H1 (cell line): ENCODE measurements at places on chromosomes 4 and X. TPM values are rescaled to one million over a fixed set of nuclear protein-coding genes. Genes with fewer than 3 reads are reported as not detected.

- DNase-seq, result no peak
These were observed 26.7 kb upstream of the TBC1D19 start for GRCh38 chr4:26557164-26557563.

DNA sequence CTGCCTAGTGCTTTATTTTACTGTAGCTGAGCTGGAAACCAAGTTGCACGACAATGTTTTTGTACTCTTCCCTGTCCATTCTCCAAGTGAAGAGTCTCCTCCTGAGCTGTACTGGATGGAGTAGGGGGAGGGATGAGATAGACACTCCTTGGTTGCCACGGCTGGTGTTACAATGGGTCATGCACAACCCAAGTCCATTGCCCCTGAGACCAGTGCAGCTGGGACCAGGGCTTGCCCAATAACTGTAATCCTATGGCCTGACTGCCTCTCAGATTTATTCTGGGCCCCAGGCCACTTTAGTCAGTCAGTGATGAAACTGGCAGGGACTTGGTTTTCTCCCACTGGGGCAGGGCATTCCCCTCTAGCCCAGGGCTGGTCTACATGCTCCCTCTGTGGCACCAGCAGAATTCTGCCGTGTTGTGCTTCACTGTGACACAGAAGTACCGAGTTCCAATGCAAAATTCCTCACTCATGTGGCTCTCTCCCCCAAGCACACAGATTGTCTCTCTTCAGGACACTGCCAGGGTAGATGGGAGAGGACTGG lies 203.3 kb upstream of the PCDH18 start:
- DNase-seq, result no peak

- DNase-seq, result peak; percentile 61
These were observed 45.1 kb downstream of the CHM start for GRCh38 chrX:86002076-86002896.

UCHL1 gene
- total RNA-seq, result 780 and 781 TPM in 2 replicates

DNA sequence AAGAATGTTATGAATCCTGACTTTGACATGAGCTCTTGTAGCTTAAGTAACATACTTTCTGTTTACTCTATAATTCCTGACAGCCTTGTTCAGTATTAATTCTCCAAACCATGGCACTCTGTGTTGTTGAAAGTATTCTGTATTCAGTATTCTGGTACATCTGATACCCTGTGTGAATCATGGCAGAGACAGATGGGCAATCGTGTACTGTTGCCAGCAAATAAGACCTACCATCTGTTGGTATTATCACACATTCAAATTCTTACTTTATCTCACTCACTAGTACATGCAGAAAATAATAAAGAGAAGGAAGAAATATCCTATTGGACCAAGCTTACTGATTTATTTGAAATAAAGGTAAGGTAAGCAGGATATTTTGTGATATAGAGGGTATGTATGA lies 7.9 kb downstream of the MBTPS2 start:
- DNase-seq, result no peak

DNA sequence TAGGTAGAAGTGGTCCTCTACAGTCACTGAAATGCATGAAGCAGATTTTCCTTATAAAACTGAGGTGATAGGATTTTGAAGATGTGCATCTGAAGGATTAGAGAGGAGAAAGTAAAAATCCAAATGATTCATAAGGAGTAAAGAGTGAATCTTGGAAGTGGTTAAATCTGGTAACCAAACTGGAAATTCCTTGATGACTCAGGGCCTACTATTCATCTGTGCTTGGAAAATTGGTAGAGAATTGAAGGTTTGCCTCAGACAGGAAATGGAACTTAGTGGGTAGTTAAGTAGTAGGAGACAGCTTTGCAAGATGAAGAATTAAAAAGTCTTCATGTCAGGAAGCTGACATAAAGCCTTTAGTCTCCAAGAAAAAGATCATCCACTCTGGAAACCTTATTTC lies 368.9 kb upstream of the CTSO start:
- no peak for DNase-seq

ARL9 gene
- total RNA-seq, result 0.31 and 0.76 TPM in 2 replicates

ATP1B4 gene
- not detected in 2 replicates for total RNA-seq

DLG3 gene
- total RNA-seq, result 57.1 and 63.8 TPM in 2 replicates

CPLX1 gene
- total RNA-seq, result 0.56 and 0.67 TPM in 2 replicates

CSAG2 gene
- not detected in 2 replicates for total RNA-seq

KLKB1 gene
- 20.1 and 20.9 TPM in 2 replicates for total RNA-seq

- DNase-seq, result no peak
These were observed 53.8 kb downstream of the VSIG4 start for GRCh38 chrX:65985922-65986588.

DNA sequence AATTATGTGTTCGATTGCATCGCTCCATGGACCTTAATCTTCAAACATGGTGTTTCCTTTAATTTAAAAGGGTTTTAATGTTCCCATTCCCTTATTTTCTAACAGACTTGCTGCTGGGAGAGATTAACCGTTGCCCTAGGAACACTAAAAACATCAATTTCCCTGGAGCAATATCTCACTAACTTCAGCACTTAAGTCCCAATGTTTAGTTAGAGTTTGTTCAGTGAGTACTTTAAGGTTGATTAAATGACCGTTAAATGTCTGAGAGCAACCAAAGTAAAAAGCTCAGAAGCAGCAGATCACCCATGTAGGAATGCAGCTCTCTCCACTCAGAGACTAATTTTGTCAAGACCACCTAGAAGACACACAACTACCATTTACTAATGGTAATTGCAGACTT lies 111.2 kb upstream of the PDE5A start:
- no peak for DNase-seq

GRCh38 chrX:9538544-9539045 lies 73.7 kb downstream of the TBL1X start:
- no peak for DNase-seq

- no peak for DNase-seq
These were observed 294.4 kb downstream of the INPP4B start for GRCh38 chr4:142551517-142552305.

PHF8 gene
- 27.6 and 29.8 TPM in 2 replicates for total RNA-seq

DNA sequence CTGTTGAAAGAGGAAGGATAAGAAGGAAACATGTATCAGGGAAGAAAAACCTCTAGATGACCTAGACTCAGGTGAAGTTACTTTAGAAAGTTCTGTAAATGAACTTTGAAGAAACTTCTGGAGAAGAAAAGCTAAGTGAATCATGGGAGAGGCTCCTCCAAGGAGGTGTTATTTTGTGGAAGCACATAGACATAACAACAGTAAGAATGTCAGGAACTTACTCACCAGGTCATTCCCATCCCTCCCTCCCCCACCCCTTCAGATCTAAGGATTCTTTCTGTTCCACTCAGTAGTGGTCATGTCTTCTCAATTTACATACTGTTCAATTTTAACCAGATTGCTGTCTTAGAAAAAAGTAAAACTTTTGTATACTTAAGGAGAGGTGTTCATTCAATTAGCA lies 310.5 kb upstream of the DDX53 start:
- DNase-seq, result peak; percentile 9

NDST3 gene
- 0.60 and 0.71 TPM in 2 replicates for total RNA-seq

HMX1 gene
- 0.26 and 0.34 TPM in 2 replicates for total RNA-seq

DNA sequence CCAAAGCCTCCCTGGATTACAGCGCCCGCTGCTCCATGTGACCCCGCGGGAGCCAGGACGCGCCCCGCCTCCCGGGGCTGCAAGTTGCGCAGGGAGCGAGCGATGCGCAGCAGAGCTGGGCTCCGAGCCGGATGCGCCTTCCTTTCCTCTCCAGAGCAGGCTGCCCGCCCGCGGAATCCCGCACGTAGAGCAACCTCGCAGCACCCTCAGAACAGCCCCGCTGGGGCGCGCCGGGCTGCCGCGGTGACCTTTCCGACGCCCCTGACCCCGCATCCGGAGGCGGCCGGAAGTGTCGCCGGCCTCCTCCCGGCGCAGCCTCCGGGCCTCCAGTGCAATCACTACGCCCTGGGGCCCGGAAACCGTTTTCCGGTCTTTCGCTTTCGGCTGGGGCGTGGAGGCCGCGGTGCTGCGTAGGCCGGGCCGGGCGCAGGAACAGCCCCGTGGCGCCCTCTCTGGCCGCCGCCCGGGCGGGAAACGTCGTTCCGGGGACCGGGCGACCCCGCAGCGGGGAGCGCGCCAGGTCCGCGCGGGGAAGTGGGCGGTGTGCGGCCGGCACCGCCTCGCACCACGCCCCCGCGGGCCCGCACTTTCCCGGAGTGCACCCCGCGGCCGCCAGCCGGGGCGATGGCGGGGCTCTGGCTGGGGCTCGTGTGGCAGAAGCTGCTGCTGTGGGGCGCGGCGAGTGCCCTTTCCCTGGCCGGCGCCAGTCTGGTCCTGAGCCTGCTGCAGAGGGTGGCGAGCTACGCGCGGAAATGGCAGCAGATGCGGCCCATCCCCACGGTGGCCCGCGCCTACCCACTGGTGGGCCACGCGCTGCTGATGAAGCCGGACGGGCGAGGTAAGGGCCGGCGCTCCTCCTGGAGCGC lies at the start of gene CYP4V2:
CYP4V2 (plus strand) TSS at position 368 of the 866 bp plus-strand sequence; CDS start at position 625, 257 bp downstream.
- DNase-seq, result no peak

GRCh38 chrX:15525664-15526416 lies 25.2 kb downstream of the BMX start:
- DNase-seq, result no peak

WDR1 gene
- 315 and 339 TPM in 2 replicates for total RNA-seq

GRCh38 chr4:124631760-124632159 lies 80.8 kb downstream of the ANKRD50 start:
- DNase-seq, result no peak

HTRA3 gene
- total RNA-seq, result 2.9 and 3.2 TPM in 2 replicates

GRCh38 chr4:36358173-36358572 lies 76.8 kb downstream of the DTHD1 start:
- DNase-seq, result no peak

- no peak for DNase-seq
These were observed 181.3 kb upstream of the KLF3 start for GRCh38 chr4:38482696-38483095.

SORCS2 gene
- 0.75 and 1.8 TPM in 2 replicates for total RNA-seq

TGIF2LX gene
- not detected in 2 replicates for total RNA-seq

DNA sequence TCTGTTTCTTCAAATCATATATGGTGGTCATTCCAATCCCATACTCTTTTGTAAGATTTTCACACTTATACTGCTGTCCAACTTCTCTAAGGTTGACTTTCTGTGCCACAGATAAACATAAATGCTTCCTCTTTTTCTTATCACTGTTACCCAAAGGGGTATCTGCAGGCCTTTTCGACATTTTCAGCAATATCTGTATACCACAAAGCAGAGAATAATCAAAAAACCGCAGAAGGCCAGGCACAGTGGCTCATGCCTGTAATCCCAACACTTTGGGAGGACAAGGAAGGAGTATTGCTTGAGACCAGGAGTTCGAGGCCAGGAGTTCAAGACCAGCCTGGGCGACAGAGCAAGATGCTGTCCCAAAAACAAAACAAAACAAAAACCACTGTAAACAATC lies 3.1 kb upstream of the RFC1 start:
- DNase-seq, result no peak

DNA sequence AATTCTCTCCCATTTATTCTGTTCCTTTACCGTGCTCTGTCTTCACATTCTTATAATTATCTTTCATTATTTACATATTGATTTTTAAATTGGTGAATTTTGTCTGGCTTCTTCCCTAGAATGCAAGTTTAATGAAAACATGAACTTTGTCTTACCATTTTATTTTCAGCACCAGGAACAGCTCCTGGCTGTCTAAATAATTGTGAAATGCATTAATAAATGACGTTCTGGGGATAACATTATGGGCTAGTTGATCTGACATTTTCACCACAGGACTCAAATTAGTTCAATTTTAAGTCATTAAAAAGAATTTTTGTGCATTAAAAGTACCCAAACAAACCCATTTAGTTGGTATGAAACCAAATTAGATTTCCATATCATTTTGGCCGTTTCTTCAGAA lies 97.5 kb downstream of the KCTD8 start:
- DNase-seq, result no peak

GRCh38 chr4:59044286-59044900 lies 1934.2 kb upstream of the IGFBP7 start:
- DNase-seq, result no peak

DNA sequence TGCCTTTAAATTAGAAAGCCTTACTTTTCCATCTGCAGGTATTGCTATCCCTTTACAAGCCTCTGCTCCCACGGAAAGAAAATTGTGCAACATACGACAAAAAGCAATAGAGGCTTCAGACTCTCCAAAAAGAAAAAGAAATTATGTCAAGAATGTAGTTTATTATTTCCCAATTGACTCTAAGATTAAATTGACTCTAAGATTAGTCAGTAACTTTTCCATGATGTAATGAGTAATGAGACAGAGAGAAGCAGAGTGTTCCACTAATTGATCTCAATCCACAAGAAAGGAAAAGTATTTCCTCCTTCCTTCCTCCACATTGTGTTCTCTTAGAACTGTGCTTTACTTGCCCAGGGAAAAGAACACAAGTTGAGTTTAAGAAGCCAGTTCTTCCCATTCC lies 345.7 kb upstream of the HS3ST1 start:
- DNase-seq, result no peak

DNA sequence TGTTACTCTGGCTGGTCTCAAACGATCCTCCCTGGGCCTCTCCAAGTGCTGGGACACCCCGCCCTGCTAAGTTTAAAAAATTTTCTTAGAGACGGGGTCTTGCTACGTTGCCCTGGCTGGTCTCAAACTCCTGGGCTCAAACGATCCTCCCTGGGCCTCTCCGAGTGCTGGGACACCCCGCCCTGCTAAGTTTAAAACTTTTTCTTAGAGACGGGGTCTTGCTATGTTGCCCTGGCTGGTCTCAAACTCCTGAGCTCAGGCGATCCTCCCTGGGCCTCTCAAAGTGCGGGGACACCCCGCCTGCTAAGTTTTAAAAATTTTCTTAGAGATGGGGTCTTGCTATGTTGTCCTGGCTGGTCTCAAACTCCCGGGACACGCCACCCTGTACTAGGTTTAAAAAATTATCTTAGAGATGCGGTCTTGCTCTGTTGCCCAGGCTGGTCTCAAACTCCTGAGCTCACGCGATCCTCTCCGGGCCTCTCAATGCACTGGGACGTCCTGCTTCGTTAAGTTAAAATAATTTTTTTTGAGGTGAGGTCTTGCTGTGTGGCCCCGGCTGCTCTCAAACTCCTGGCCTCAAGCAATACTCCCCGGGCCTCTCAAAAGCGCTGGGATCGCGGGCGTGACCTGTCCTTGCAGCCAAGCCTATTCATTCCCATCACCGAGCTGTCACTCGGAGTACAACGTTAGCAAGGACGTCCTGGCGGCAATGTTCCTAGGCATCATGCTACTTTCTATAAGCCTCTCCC lies 1.1 kb downstream of the SLC25A6 start:
- no peak for DNase-seq

LRCH2 gene
- total RNA-seq, result 5.0 and 5.5 TPM in 2 replicates

- no peak for DNase-seq
These were observed 61.2 kb downstream of the MOSPD2 start for GRCh38 chrX:14934423-14934822.

RENBP gene
- total RNA-seq, result 11.9 and 12.4 TPM in 2 replicates

LEF1 gene
- 0.67 and 2.6 TPM in 2 replicates for total RNA-seq

TLR7 gene
- not detected in 2 replicates for total RNA-seq

- DNase-seq, result no peak
These were observed at the start of gene IL1RAPL1 for GRCh38 chrX:28586981-28587551. IL1RAPL1 (plus strand) TSS chrX:28587446.
